GM12878 (cell line): ENCODE measurements at places on chromosomes 5 and 9. TPM values are rescaled to one million over a fixed set of nuclear protein-coding genes. Genes with fewer than 3 reads are reported as not detected.

The LRRC19 gene
- polyA plus RNA-seq: 0.09 and 0.11 TPM in 2 replicates

The CDH18 gene
- polyA plus RNA-seq: not detected in 2 replicates

The SPATA31E1 gene
- polyA plus RNA-seq: not detected in 2 replicates

The SPATA31D4 gene
- not detected in 2 replicates for polyA plus RNA-seq

The TLR4 gene
- 0.04 and 0.09 TPM in 2 replicates for polyA plus RNA-seq

DNA sequence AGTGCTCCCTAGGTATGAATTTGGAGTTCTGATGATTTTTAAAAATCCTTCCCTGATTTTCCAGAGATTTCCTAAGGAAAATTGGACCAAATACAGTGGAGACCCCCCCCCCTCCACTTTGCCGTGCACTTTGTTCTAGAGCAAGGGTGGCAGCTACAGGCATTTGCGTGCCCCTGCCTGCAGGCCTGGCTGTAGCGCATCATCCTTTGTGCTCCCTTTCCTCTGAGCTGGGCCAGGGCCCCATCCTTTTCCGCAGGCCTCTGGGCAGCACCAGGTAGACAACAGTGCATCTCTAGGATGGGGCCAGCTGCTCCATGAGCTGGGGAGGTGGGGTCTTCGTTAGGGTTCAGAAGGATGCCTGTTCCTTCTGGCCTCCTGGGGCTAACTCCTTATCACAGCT, 39.6 kb downstream of the TRIO start:
- DNase-seq: no peak
- H3K36me3 ChIP-seq: no peaks in the 10 kb centered on the region; the same call in 1 of the 2 replicates
- H3K27ac ChIP-seq: peak overlapping the region; percentile 31; the same call in 1 of the 2 replicates
- H3K4me1 ChIP-seq: peaks cover 27% of the 10 kb centered on the region
- H3K27me3 ChIP-seq: no peaks in the 10 kb centered on the region

DNA sequence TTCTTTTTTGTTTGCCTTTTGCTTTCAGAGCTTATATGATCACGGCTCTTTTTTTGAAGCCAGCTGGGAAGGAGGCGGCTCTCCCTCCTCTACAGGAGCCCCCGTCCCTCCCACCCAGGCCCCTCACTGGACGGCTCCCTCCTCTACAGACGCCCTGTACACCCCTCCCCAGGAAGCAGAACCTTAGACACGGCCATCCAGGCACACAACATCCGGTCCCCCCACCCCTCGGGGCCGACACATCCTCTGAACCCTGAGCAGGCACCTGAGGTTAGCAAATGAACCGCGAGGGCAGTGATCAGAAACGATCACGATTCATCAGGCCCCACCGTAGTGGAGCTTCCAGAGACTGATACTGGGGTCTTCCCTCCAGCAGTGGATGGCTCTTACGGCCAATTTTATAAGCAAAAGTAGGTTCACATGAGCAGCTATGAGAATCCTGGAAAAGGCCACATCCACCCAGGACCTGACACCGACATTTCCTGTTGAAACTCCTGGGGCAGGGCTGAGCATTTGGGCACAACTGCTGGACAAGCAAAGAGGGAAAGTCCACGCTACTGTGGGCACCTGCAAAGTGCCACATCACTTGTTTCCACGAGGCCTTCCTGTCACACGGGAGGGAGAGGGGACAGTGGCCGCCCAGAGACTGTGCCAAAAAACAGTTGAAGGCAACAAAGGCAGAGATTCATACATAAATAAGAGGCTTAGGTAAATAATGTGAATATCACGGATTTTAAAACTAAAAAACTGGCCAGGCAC, 78.9 kb downstream of the SEMA4D start:
- peak overlapping the region; percentile 62; the same call in 1 of the 2 replicates for H3K4me3 ChIP-seq
- H3K27ac ChIP-seq: peak overlapping the region; percentile 97
- H3K4me1 ChIP-seq: peaks cover 67% of the 10 kb centered on the region
- peaks cover 8% of the 10 kb centered on the region for H3K36me3 ChIP-seq
- no peaks in the 10 kb centered on the region for H3K27me3 ChIP-seq

DNA sequence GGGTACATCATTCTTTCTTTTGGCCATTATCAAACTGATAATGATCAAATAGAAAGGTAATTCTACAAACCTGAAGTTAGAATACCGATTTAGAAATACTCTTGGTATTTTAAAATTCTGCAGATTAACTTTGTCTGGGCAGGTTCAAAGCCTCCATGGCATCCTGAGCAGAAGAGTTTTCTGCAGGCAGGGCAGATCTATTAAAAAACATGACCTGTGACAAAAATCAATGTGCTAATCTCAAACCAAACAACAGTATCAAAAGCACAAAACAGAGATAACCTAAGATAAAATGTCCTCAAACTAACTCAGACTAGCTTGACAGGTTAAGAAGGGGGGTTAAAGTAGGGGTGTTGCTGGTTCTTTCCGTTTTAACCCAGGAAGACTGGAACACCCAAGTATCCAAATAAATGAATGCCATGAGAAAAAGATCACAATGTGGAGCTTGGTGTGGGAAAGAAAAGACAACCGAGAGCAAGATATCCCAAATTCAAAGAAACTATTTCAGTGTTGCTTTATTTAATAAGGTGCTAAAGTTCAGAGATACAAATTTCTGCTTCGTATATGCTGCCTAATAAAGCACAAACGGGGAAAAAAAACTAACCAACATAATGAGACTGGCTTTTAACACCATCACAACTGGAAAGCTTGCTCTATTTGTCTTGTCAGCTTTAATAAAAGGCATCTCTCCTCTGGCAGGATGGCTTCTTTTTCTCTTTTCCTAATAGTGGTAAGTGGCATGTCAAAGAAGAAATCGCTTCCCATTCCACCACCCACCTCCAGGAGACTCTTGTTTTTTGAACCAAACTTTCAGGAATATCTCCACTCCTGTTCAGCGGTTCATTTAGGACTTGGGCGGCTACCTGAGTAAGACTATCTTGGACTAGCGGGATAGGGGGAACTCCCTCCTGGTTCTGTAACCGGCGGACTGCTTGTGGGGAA, 2.3 kb downstream of the EFNA5 start:
- peak overlapping the region; percentile 75 for H3K4me3 ChIP-seq
- no peaks in the 10 kb centered on the region; the same call in 1 of the 2 replicates for H3K27me3 ChIP-seq
- H3K27ac ChIP-seq: no peak overlapping the region
- H3K4me1 ChIP-seq: peaks cover 10% of the 10 kb centered on the region
- DNase-seq: no peak

- no peaks in the 10 kb centered on the region; the same call in 1 of the 2 replicates for H3K27me3 ChIP-seq
- H3K36me3 ChIP-seq: no peaks in the 10 kb centered on the region
- H3K27ac ChIP-seq: no peak overlapping the region
- no peak for DNase-seq
Measured at GRCh38 chr9:7405924-7406604, 393.5 kb downstream of the DMAC1 start.

DNA sequence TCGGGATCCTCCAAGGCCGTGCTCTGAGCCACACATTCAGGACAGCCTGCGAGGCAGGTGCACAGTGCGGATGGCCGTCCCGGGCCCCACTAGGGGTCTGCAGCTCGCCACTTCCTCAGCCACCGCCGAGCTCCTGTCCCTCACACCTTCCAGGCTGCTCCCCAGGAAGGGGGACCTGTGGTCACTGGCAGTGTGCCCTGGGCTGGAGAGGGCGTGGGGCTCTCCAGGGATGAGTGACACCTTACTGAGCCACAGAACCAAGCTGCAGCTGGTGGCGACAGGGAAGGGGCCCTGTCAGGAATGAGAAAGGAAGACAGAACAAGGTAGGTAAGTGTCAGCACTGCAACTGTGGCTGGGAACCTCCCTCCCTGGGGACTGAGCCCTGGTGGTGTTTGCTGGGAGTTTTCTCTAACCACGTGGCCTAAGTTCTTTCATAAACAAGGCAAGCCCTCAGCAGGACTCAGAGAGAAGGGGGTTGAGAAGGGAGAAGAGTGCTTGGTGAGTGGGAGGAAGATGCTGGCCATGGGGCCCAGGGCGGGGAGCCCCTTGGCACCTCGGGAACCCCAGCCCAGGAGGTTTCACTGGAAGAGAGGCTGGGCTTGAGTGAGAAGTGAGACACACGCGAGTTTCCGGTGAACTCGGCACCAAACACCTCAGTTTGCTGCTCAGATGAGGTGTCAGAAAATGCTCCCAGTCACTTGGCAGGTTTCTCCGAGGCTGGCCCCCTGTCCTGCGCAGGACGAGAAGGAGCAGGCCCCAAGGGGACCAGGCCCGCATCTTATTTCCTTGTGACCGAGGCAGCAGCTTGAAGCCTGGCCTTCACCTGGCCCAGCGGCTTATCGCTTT, 5.2 kb downstream of the IL13 start:
- peaks cover 61% of the 10 kb centered on the region for H3K4me1 ChIP-seq
- no peaks in the 10 kb centered on the region for H3K36me3 ChIP-seq
- DNase-seq: peak; percentile 99
- no peaks in the 10 kb centered on the region for H3K27me3 ChIP-seq
- no peak overlapping the region for H3K4me3 ChIP-seq
- peak overlapping the region; percentile 96 for H3K27ac ChIP-seq

DNA sequence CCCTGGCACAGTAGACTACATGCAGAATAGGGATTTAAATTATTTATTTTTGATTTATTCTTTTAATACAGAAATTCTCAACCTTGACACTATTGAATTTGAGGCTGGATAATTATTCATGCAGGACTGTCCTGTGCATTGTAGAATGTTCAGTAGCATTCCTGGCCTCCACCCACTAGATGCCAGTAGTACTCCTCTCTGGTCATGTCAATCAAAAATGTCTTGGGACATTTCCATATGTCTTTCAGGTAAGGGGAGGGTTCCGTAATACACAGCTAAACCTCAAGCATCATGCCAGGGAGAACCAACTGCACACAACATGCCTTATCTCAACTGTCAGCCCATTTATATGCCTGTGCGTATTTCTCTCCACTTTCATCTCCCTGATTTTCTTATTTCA, 231.8 kb downstream of the BRINP1 start:
- H3K36me3 ChIP-seq: no peaks in the 10 kb centered on the region
- no peak overlapping the region for H3K4me3 ChIP-seq
- no peaks in the 10 kb centered on the region for H3K27me3 ChIP-seq
- no peak overlapping the region for H3K27ac ChIP-seq

DNA sequence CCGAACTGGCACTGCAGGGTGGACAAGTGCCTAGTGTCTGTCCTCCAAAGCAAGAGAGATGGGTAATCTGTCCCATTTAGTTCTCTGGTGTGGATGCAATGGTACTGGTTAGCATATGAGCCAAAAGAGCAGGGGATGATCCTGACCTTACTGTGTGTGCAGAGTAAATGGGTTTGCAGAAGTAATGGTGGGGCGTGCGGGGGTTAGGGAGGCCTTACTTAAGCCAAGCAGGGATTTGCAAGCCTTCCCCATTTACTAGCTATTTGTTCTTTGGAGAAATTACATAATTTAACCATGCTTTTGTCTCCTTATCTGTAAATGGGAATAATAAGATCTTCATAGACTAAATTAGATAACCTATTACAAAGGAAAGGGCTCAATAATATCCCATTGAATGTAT, 19.9 kb upstream of the LCP2 start:
- no peak for DNase-seq
- H3K27ac ChIP-seq: no peak overlapping the region
- H3K4me3 ChIP-seq: no peak overlapping the region
- H3K27me3 ChIP-seq: no peaks in the 10 kb centered on the region

- H3K4me1 ChIP-seq: no peaks in the 10 kb centered on the region
- H3K4me3 ChIP-seq: no peak overlapping the region
- H3K36me3 ChIP-seq: no peaks in the 10 kb centered on the region
- no peak for DNase-seq
- no peak overlapping the region for H3K27ac ChIP-seq
- H3K27me3 ChIP-seq: no peaks in the 10 kb centered on the region
Measured at GRCh38 chr5:109880907-109881685, 191.4 kb downstream of the MAN2A1 start.
